ENCODE measurements at places on chromosomes 5 and 9.

GRCh38 chr5:121862801-121863200 lies 11.1 kb downstream of the FTMT start:
- no peak for DNase-seq

- no peak for DNase-seq
Measured at GRCh38 chr9:72789885-72790284, 163.0 kb downstream of the ALDH1A1 start.

DNA sequence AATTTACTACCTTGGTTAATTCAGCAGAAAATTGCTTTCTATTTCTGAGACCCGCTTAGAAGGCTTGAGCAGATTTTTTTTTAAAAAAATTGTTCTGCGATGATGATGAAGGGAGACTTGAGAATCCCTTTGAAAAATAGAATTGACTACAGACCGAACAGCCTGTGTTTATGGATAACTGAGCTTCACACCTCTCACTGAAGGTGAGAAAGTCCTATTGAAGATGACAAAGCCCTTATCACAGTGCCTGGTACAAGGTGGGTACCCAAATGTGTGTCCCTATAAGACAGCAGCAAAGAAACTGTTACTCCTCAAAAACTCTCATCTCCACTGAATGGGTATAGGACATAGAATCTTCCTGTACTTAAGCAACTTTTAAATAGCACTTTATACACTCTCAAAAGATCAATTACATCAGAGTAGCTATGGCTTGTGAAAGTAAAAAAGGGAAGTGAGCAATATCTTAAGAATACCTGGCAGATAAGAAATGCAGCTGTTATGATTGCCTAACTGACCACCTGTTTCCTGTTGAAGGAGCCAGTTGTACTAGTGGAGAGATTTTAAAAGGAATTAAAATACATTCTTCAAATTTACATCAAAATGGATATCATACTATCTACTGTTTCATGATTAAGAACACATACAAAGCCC lies 419.7 kb downstream of the CHSY3 start:
- DNase-seq, result no peak

- no peak for DNase-seq
Measured at GRCh38 chr5:172585114-172585513, 55.9 kb upstream of the NEURL1B start.

- DNase-seq, result peak; percentile 39
Measured at GRCh38 chr9:122133263-122133983, 26.2 kb downstream of the NDUFA8 start.

GRCh38 chr5:73823508-73823925 lies 197.5 kb downstream of the ARHGEF28 start:
- DNase-seq, result peak; percentile 77

- no peak for DNase-seq
Measured at GRCh38 chr9:93669116-93669957, 93.0 kb downstream of the PHF2 start.

DNA sequence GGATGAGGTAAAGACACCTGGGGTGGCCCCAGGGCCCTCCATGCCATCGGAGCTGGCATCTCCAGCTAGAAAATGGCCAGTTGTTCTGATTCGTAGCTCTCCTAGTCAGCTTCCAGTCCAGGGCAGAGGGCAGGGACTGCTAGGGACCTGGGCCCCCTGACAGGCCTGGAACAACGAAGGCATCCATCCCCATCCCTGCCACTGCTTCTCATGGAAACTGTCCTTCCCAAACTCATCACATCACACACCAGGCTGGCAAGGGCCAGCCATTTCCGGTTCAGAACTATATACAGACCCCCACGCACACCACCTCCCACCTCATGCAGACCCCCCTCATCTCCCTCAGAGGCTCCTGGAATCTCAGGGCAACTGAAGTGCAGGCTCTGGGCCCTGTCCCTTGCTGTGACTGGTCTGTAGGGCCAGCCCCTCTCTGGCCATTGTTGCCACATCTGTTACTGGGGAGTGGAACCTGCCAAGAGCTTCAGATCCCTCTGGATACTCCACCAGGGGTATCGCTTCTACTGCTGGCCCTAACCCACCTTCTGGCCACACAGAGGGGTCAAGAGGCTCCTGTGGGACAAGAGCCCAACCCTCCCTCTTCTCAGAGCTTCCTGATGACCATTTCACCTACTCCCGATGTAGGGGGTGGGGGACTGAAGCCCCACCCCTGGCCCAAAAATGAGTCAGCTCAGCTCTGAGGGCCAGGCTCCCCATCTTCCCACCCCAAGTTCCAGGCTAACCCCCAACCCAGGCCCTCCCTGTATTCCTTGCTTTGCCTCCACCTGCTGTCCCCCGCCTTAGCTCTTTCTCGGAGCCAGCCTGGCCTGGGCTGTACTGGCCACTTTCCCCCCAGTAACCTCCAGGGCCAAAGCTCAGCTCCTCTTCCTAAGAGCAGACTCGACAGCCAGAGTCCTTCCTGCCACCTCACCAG lies 1.2 kb upstream of the MZB1 start:
- peak; percentile 21 for DNase-seq

- no peak for DNase-seq
Measured at GRCh38 chr5:69238760-69239251, 4.1 kb downstream of the CDK7 start.

GRCh38 chr9:130830231-130830760 lies 4.8 kb upstream of the ABL1 start:
- DNase-seq, result no peak

DNA sequence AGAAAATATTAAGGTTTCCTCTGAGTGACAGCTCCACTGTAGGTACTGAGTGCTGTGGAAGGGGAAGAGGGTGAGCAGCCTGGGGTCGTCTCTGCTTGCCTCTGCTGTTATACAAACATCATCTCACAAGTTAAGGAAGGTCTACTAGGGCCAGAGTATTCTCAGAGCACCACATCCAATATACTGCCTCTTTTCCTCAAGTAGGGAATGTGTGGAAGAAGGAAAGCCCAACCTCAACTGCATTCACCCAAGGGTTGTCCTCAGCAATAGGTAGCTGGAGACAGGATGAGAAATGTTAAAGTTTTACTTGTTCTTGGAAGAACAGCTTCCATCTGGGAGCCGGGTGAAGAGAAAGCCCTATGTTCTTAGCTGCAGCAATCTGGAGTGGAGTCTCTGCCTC lies 1062.3 kb upstream of the CDH10 start:
- DNase-seq, result peak; percentile 13

DNA sequence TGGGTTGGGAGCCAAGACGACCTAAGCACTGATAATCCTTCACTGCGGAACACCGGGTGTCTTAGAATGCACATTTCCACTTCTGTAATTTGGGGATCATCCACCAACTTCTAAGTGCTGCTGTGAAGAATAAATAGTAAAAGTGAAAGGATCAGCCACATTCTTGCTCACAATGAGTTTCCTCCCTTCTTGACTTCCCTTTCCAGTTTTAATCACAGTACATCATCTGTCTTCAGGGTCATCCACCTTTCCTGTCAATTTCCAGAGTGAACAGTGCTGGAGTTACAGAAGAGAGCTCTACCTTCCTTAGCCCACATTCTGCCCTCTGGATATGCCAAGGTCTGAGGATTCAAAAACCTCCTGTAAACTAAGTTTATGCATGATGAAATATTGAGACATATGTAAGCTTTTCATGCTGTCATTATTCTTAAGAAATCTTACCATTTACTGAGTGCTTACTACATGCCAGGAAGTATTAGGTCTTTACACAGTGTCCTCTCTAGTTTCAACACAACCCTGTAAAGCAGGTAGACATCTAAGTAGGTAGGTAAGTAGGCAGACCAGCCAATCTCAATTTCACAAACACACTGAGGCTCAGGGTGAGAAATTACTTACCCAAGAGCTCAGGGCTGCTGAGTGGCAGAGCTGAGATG lies 105.2 kb downstream of the CDK5RAP2 start:
- DNase-seq, result no peak

- DNase-seq, result no peak
Measured at GRCh38 chr9:60546406-60546805, 367.8 kb upstream of the SPATA31A5 start.

DNA sequence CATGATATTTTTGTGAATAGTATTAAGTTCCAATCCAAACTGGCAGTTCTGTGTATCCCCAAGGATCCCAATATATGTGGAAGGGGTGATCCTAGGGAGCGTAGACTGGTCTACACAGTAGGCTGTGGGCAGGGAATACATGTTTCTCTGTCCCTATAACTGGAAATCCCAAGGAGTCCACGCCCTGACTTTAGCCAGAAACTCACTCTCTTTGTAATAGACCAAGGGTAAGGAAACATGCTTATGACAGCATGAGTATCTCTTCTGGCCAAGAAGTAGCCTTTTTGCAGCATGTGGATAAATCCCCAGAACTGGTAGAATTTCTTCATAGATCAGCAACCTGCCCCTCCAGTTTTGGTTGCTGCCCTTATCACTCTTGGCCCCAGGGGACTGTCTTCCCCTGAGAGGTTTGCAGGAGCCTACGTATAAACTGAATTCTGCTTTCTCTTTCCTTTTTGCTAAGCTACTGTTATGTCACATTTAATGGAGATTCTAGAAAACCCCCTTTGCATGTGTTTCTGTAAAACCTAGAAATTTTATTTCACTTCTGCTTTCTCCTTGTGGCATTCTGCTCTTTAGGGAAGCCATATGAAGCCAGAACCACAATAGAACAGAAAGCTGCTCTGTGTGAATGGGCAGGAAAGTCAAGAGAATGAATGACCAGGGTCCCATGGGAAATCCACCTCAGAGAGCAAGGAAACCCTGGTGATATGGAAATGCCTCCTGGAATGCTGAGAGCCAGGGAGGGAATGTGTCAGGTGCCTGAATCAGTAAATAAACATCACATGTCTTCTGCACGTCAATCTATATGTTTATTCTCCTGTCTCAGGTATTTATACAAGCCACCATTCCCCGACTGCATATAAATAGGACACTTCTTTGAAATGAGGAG lies 3.5 kb downstream of the IFNA2 start:
- peak; percentile 37 for DNase-seq

GRCh38 chr9:136643596-136644342 lies 18.9 kb upstream of the EGFL7 start:
- no peak for DNase-seq

DNA sequence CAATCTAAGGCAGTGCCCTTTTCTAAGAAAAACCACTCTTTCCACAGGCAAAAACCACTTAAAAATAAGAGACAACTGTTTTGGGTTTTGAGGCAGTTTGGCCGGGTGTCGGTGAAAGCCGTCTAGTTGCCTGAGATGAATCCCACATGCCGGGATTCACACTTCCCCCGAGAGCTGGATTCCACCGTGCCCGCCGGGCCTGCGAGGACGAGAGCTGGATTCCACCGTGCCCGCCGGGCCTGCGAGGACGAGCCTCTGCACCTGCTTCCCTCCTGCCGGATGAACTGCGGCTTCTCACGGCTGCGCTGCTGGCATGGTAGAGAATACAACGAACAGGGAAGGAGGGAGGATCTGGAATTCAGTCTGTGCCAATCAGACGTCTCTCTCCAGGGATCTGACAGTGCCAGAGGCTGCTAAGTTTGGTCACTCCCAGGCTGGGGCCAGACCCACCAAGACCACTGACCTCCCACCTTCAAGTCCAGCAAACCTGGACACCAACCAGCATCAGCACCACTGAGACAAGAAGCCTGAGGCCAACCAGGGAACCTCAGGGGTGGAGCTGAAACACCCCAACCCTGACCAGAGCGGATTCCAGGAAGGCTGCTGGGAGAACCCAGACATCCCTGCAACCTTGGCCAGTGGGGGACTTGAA lies 23.0 kb downstream of the VAV2 start:
- DNase-seq, result no peak

- no peak for DNase-seq
Measured at GRCh38 chr9:97480749-97481148, 20.7 kb upstream of the TMOD1 start.

DNA sequence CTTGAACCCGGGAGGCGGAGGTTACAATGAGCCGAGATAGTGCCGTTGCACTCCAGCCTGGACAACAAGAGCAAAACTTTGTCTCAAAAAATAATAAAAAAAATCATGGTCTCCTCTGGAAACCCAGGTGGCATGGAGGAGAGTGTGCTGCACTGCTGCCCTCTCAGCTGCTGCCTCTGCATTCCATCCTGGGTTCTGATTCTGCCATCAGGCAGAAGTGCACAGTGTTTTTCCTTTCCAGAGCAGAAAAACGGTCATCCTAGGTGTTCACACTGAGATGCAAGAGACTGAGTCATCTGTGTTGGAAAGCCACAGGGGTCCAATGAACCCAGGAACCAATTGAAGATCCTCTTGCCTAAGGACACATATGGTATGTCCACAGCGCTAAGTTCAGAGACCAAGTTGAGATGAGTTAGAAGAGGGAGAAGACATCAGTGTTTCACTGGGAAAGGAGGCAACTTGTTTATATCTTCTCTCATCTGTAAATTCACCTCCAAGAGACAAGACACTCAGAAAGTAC lies 88.8 kb upstream of the DMRT1 start:
- DNase-seq, result no peak

GRCh38 chr9:91836515-91836914 lies 113.5 kb downstream of the ROR2 start:
- DNase-seq, result no peak

DNA sequence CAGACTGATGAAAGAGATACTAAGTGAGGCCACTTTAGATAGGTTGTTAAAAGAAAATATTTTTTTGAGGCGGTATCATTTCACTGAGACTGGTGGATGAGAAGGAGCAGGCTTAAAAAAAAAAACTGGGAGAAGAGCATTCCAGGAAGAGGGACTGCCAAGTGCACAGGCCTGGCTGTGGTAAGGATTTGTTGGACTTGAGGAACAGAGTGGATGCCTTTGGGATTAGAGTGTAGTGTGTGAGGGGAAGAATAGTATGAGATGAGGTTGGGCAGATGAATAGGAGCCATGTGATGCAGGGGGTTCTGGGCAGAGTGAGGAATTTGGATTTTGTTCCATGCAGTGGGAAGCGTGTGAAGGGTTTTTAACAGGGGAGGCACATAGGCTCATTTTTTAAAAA lies 57.9 kb downstream of the PBX3 start:
- no peak for DNase-seq

- DNase-seq, result no peak
Measured at GRCh38 chr5:83374547-83374946, 97.0 kb upstream of the VCAN start.

- DNase-seq, result peak; percentile 62
Measured at GRCh38 chr5:176812269-176813259, 2.2 kb downstream of the UNC5A start.

DNA sequence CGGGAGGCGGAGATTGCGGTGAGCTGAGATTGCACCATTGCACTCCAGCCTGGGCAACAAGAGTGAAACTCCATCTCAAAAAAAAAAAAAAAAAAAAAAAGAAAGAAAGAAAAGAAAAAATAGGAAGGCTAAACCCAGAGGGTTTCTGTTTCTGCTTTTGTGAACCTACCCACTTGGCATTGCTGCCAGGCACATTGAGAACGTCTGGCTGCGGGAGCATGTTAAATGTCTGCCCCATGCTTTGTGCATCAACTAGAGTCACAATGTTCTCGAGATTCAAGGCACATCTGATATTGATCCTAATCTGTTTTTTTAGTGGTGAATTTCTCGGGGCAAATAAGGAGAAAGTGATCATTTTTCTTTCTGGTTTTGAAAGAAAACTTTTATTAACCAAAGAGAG lies 2.8 kb downstream of the SLC25A25 start:
- no peak for DNase-seq

All from NCI-H69 (cell line).